ENCODE measurements at places on chromosomes 16 and 17. TPM values are rescaled to one million over a fixed set of nuclear protein-coding genes. Genes with fewer than 3 reads are reported as not detected.

DNA sequence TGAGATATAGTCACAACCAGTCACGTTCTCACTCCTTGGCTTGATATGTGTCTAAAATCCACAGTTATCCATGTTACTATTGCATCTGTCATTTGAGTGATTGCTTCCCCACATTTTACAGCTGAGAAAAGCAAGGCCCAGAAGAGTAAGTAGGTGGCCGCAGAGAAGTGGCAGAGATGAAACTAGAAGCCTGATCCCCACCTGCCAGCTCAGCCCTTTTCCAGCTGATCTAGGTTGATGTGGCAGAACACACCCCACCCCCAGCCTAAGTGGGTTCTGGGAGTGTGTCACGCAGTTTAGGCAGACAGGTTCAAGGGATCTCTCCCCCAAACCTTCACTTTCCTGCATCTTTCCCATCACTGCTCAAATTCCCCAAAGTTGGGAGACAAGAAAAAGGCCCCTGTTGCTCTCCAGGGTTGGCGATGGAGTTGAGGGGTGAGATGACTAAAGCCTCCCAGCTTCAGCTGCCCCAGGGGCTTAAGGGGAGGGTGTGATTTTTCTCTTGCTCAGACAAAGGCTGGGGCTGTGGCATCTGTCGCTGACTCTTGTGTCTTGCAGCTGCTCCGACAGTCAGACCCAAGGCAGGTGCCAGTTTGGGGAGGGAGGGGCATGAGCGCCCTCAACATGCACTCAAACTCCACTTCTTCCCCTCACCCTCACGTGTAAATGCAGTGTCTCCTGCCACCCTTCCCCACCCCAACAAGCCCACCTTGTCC lies 48.9 kb upstream of the LHX1 start:
- peaks cover 4% of the 10 kb centered on the region for H3K4me1 ChIP-seq
- no peak for DNase-seq
- peaks cover 38% of the 10 kb centered on the region for H3K27me3 ChIP-seq
- no peak overlapping the region for H3K4me3 ChIP-seq

DNA sequence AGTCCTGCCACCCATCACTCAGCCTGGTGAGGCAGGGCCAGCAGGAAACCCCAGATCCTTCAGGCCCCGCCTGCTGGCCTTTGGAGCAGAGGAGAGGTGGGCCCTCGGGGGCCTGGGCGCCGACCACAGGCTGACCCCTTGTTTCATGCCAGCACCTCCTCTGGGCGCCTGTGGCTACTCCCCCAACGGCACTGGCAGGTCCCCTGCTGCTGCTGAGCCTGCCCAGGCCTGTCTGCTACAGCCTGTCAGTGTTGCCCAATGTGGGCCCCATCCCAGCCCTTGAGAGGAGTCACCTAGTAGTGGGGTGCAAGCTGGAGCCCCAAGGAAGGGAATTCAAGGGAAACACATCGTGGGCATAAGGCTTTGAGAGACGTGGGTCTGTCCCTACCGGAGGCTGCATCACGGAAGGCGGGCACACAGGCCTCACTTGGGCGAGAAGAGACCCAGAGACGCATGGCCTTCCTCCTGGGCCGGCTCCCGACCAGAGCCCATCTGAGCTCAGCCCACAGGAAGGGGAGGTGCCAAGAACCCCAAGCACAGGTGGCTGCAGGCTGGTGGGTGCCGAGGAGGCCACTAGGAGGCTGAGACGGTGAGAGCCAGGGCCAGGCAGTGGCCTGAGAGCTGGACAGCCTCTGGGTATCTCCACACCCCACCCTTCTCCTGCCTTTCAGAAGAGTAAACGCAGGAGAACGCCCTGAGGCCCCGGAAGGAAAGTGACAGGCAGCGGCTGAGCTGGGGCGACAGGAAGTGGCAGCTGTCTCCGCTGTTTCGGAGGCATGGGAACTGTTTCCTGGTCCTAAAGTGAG lies 8.0 kb upstream of the FASN start:
- no peaks in the 10 kb centered on the region for H3K27me3 ChIP-seq
- no peaks in the 10 kb centered on the region for H3K36me3 ChIP-seq
- H3K27ac ChIP-seq = peak overlapping the region; percentile 91

- no peaks in the 10 kb centered on the region for H3K27me3 ChIP-seq
- peaks cover 53% of the 10 kb centered on the region for H3K4me1 ChIP-seq
- no peak for DNase-seq
- peak overlapping the region; percentile 67 for H3K4me3 ChIP-seq
- H3K27ac ChIP-seq = no peak overlapping the region
Measured at GRCh38 chr16:89759746-89760340, 38.5 kb downstream of the ZNF276 start.

DNA sequence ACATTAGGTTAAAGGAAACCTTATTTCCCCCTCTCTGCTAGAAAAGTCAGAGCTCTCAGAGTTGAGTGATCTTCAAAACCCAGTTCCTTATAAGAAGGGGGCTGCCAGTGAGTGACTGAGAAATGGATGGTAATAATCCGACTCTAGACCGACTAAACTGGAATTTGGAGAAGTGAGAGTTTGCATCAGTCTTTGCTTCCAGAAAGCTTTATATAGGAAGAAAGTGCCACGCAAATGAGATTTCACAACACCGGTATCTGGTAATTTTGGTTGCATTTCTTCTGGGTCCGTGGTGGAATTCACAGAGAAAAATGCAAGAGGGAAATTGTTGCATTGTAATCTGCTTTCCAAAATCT lies 271.4 kb downstream of the MAF start:
- no peak overlapping the region for H3K27ac ChIP-seq
- peaks cover 53% of the 10 kb centered on the region for H3K27me3 ChIP-seq
- H3K4me3 ChIP-seq = no peak overlapping the region
- no peaks in the 10 kb centered on the region for H3K36me3 ChIP-seq
- no peak for DNase-seq

- no peaks in the 10 kb centered on the region for H3K4me1 ChIP-seq
- H3K4me3 ChIP-seq = no peak overlapping the region
- DNase-seq = no peak
Measured at GRCh38 chr17:69560987-69561441, 146.5 kb downstream of the MAP2K6 start.

GRCh38 chr16:71895679-71896365 lies 491 bp downstream of the IST1 start:
- H3K27ac ChIP-seq = peak overlapping the region; percentile 99
- H3K36me3 ChIP-seq = no peaks in the 10 kb centered on the region
- H3K4me3 ChIP-seq = peak overlapping the region; percentile 99
- DNase-seq = no peak

- DNase-seq = no peak
- no peaks in the 10 kb centered on the region for H3K27me3 ChIP-seq
- H3K4me3 ChIP-seq = no peak overlapping the region
- H3K36me3 ChIP-seq = no peaks in the 10 kb centered on the region
- H3K27ac ChIP-seq = no peak overlapping the region
Measured at GRCh38 chr17:77356690-77357201, 216.0 kb downstream of the SEC14L1 start.

- no peaks in the 10 kb centered on the region for H3K36me3 ChIP-seq
- peaks cover 97% of the 10 kb centered on the region for H3K4me1 ChIP-seq
- peak overlapping the region; percentile 91 for H3K4me3 ChIP-seq
Measured at GRCh38 chr17:40322358-40323315, 13.7 kb downstream of the RARA start.

ACSM3 gene
- polyA plus RNA-seq = 4.1 TPM

MEOX1 gene
- 0.12 TPM for polyA plus RNA-seq

PTX4 gene
- not detected for polyA plus RNA-seq

DNA sequence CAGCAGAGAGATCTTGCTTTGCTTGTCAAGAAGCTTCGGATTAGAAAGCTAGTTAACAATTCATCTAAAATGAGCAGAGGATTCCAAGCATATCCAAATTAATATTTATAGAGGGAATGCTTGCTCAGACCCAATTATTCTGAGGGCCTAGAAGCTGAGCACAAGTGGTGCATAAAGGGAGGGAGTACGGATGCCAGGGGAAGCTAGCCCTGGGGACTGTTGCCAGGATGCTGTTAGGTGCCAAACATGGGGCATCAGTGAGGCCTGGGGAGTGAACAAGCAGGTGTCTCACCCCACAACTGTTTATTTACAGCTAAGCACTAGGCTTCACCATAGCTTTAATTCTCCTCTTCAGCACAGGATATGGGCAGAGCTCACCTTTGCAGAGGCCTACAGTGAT lies 684.1 kb upstream of the C16orf82 start:
- no peak overlapping the region for H3K4me3 ChIP-seq
- peaks cover 5% of the 10 kb centered on the region for H3K27me3 ChIP-seq
- no peak for DNase-seq

- H3K27ac ChIP-seq = peak overlapping the region; percentile 30
- peaks cover 18% of the 10 kb centered on the region for H3K4me1 ChIP-seq
- no peaks in the 10 kb centered on the region for H3K27me3 ChIP-seq
- no peak for DNase-seq
- no peaks in the 10 kb centered on the region for H3K36me3 ChIP-seq
- H3K4me3 ChIP-seq = peak overlapping the region; percentile 91
Measured at GRCh38 chr17:8746501-8747236, 2.0 kb upstream of the CCDC42 start.

GINS2 gene
- polyA plus RNA-seq = 0.54 TPM

TLCD2 gene
- polyA plus RNA-seq = not detected

UNC13D gene
- 15.7 TPM for polyA plus RNA-seq

TMEM101 gene
- 34.2 TPM for polyA plus RNA-seq

DNA sequence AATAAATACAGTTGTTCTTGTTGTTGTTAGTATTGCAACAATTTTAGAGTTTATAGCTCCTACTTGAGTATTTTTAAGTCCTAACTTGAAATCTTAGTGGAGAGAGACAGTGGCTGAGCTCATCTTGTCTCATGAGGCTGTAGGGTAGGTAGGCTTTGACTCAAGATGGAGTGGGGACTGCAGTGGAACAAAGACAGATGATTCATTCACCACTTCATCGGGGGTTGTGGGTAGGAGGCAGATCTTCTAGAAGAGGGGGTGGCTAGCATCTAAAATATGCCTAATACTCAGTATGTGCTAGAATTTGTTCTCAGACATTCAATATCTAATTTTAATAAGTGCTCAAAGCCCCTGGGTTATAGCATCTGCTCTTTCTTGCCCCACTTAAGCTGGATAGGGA lies 13.1 kb upstream of the MMD start:
- DNase-seq = no peak
- no peak overlapping the region for H3K4me3 ChIP-seq
- H3K36me3 ChIP-seq = no peaks in the 10 kb centered on the region
- H3K27ac ChIP-seq = no peak overlapping the region
- peaks cover 31% of the 10 kb centered on the region for H3K4me1 ChIP-seq

DNA sequence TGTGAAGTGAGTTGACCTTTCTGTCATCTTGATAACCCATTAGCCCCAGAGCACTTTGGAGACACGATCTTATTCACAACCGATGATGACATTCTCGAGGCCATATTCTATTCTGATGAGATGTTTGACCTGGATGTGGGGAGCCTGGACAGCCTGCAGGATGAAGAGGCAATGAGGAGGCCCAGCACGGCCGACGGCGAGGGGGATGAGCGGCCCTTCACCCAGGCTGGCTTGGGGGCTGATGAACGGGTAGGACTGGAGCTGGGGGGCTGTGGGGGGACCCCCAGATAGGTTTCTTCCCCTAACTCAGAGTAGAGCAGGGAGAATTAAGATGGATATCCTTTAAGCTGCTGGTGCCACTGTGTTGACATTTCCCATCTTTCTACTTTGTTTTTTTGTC lies 201.7 kb downstream of the KATNIP start:
- DNase-seq = no peak
- peaks cover 33% of the 10 kb centered on the region for H3K36me3 ChIP-seq
- no peak overlapping the region for H3K27ac ChIP-seq
- H3K4me3 ChIP-seq = no peak overlapping the region

GRCh38 chr17:41530062-41531048 lies 2.2 kb upstream of the KRT19 start:
- no peak overlapping the region for H3K4me3 ChIP-seq
- no peaks in the 10 kb centered on the region for H3K36me3 ChIP-seq

AOC3 gene
- polyA plus RNA-seq = not detected

GRCh38 chr16:67945392-67945933 lies 1.5 kb upstream of the LCAT start:
- H3K27ac ChIP-seq = no peak overlapping the region
- H3K4me3 ChIP-seq = no peak overlapping the region
- peaks cover 15% of the 10 kb centered on the region for H3K4me1 ChIP-seq

DNA sequence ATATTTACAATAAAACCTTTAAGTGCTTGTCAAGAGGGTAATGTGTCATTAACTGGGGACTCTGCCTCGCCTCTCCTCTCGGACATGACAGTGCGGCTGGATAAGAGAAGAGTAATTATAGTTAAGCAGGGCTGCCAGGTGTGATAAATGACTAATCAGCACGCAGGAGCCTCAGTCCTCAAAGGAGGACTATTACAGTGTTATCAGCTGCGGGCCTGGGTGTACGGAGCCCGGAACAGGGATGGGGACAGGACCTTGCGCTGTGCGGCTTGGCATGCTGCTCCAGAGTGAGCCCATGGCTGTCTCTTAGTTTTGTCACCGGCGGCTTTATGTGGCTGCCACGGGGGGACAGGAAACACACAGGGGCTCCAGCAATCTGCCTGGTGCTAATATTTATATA lies 607.2 kb downstream of the MAF start:
- H3K4me1 ChIP-seq = peaks cover 18% of the 10 kb centered on the region
- peaks cover 25% of the 10 kb centered on the region for H3K36me3 ChIP-seq
- H3K27me3 ChIP-seq = no peaks in the 10 kb centered on the region
- no peak overlapping the region for H3K27ac ChIP-seq
- DNase-seq = no peak

PLD6 gene
- 4.1 TPM for polyA plus RNA-seq

ADAT1 gene
- polyA plus RNA-seq = 38.0 TPM

- H3K4me1 ChIP-seq = peaks cover 26% of the 10 kb centered on the region
- peaks cover 4% of the 10 kb centered on the region for H3K27me3 ChIP-seq
- H3K4me3 ChIP-seq = peak overlapping the region; percentile 96
- peak overlapping the region; percentile 98 for H3K27ac ChIP-seq
- DNase-seq = no peak
Measured at GRCh38 chr17:39979016-39979670, 1.5 kb upstream of the PSMD3 start.

GRCh38 chr16:68037841-68038597 lies 14.9 kb downstream of the DUS2 start:
- H3K27me3 ChIP-seq = no peaks in the 10 kb centered on the region
- DNase-seq = peak; percentile 58
- H3K36me3 ChIP-seq = no peaks in the 10 kb centered on the region
- peak overlapping the region; percentile 96 for H3K4me3 ChIP-seq

GCGR gene
- not detected for polyA plus RNA-seq

GRCh38 chr16:59330019-59330670 lies 596.0 kb upstream of the GOT2 start:
- H3K4me3 ChIP-seq = no peak overlapping the region
- no peaks in the 10 kb centered on the region for H3K4me1 ChIP-seq
- no peak for DNase-seq
